ENCODE measurements at places on chromosomes 2 and 18.

GRCh38 chr18:12099160-12099559 is 5.5 kb downstream of the ANKRD62 start:
- no peak for DNase-seq

DNA sequence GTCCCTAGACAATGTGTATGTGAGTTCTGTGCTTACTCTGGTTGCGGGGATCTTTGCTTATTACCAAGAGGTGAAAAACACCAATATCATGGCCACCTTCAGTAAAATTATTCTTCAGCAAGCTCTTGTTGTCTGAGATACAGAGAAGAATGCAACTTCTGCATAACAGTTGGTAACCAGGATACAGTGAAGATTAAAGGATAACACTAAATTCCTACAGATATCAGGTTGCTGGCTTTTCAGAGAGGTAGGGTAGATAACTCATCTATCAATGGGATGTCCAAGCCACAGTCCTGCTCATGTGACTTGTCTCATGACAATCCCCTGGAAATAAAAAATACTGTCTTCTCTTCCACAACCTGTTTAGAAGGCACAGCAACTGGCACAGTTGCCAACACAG is 308.5 kb downstream of the TNS1 start:
- DNase-seq, result no peak

DNA sequence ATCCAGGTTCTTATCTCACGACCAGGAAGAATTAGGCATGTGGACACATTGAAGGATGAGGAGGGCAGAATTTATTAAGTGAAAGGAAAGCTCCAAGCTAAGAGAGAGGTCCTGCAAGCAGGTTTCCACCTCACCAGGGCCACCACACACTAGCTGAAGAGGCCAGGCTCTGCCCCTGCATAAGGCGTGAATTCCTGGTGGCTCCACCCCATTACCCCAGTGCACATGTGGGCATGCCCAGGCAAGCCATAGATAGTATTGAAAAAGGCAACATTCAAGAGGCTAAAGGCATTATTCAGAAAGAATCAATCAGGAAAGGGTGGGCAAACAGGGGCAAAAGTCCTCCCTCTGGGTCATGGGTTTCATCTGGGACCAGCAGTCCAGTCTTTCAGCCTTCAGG is 30.9 kb upstream of the GRP start:
- no peak for DNase-seq

DNA sequence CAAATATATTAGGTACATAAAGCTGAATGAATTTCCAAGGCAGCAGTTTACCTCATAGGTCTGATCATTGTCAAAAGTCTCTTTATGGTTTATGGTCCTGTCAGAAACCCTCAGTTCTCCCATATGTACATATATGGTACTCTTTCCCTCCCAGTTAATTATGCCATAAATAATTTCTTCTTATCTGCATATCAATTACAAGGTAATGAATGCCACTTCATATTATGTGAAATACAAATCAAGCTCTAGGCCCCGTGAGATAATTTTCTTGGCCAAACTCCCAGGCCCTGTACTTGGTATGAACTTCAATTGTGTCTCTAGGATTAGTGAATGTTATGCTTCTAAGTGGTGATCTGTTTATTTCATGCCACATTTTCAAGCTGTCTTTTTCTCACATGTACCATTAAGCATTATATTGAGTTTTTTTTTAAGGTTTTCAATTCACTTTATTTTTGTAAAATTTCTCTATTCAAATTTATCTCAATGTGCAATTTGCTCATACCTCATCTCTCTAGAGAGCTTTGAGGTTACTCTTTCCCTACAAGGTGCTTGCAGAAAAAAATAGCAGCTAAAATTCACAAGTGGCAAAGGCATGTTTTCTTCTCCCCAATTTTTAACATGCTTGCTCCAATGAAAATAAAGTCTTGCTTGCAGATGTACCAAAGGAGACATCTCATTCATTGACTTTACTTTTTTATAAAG is 430.6 kb upstream of the VRK2 start:
- no peak for DNase-seq

DNA sequence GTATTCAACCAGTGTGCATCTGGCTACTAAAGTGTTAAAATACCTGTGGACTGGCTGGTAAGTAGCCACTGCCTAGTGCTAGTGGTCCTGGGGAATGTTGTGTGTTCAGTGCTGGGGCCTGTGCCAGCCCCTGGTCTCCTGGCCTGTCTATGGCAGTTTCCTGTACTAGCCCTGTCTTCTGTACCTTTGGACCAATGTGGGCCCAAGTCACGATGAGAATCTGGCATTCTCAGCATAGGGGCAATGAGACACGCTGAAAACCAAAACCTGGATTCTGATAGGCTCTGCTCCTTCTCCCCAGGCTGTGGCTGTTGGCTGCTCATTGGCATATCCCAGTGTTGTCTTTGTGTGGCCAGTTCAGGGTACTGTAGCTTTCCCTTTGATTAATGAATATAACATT is 170.4 kb downstream of the PTPRM start:
- DNase-seq, result no peak

GRCh38 chr2:27243391-27244130 is 19.3 kb downstream of the SLC30A3 start:
- no peak for DNase-seq

- DNase-seq, result no peak
Measured at GRCh38 chr18:79502782-79503181, 107.1 kb downstream of the NFATC1 start.
